Urothelium cell line (cell line): ENCODE measurements at places on chromosomes 2 and 18.

DNA sequence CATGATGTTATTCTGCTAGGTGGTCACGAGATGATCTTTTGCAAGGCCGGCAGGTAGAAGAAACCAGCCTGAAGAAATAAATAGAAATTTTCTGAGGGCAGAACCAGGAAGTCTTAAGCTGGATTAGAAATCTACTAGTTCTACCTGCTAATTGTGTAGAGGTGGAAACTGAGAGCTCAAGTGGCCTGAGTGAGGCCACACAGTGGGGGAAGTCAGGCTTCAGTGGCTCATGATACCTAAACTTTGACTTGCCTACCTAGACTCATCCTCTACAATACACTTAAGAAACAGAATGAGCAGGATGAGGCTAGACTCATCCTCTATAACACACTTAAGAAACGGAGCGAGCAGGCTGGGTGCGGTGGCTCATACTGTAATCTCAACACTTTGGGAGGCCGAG is 134.9 kb upstream of the NDUFV2 start:
- no peak for DNase-seq

GRCh38 chr18:35842536-35842935 is 129.9 kb upstream of the RMP24 start:
- no peak for DNase-seq

DNA sequence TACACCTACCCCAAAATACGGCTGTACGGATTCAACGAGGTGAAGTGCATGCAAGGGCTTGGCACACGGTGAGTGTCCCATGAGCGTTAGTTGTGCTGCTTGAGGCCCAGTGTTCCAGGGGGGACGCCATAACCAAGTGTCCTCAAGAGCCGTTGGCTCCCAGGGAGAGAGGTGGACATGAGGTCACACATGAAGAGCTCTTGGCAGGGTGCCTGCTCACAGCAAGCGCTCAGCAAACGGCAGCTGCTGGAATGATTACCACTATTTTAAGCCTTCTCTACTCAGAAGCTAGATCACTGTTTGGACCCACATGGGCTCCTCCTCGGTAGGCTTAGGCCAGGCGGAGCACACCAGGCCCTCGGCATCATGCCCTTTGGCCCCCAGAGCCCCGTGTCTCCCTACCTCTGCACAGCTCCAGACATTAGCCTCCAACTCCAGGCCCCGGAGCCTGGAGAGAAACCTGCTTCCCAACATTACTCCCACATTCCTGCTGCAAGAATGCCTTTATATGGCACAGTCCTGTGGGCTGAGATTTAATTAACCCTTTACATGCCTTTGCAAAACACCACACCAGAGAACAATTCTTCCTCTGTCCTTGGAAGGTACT is 68.4 kb upstream of the PPP1CB start:
- DNase-seq, result peak; percentile 81

GRCh38 chr18:22536558-22536957 is 118.8 kb upstream of the CTAGE1 start:
- no peak for DNase-seq

DNA sequence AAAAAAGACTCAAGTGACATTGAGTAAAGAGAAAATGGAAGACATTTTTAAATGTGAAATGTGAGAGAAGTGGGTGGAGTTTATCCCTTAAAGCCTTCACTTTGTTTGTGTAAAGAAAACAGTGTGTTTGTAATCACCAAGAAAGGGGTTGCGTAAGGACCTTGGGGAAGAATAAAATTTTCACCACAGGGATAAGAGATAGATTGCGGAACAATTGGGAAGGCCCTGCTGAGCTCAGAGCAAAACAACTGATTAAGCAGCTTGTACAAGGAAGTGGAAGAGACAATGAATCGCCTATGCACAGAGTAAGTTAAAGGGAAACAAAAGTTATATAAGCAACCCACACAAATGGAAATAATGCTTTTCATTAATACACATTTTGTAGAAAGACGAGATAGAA is 327.7 kb downstream of the RAD51AP2 start:
- no peak for DNase-seq

GRCh38 chr2:61707984-61708852 is 145.6 kb downstream of the FAM161A start:
- peak; percentile 57 for DNase-seq

DNA sequence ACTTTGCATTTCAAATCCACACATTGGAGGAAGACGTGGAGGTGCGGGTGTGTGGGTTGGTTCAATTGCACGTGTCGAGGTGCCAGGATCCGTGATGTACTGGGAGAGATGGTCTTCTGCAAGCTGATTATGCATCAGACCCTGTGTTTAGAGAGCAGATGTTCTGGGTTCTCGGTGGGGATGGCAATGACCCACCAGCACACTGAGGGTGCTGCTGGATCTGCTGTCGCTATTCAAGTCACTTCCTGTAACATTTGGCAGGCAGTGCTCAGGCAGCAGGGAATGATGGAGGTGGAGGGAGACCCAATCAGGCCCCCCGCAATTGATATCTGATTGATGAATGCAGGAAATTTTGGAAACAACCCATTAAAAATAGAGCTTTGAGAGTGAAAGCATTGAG is 830.1 kb upstream of the POU3F3 start:
- DNase-seq, result no peak
